ENCODE measurements at places on chromosomes 4 and X. TPM values are rescaled to one million over a fixed set of nuclear protein-coding genes. Genes with fewer than 3 reads are reported as not detected.

F8A3 gene
- total RNA-seq: 0.50 TPM

MAGEA2B gene
- not detected for total RNA-seq

NLRP2B gene
- not detected for total RNA-seq

FMR1NB gene
- not detected for total RNA-seq

ARMCX4 gene
- total RNA-seq: 2.8 TPM

TMSB15B gene
- 7.3 TPM for total RNA-seq

CDKL5 gene
- 1.7 TPM for total RNA-seq

CENPVL3 gene
- not detected for total RNA-seq
